Neural progenitor cell (in vitro differentiated cells): ENCODE measurements at places on chromosomes 16 and 17.

DNA sequence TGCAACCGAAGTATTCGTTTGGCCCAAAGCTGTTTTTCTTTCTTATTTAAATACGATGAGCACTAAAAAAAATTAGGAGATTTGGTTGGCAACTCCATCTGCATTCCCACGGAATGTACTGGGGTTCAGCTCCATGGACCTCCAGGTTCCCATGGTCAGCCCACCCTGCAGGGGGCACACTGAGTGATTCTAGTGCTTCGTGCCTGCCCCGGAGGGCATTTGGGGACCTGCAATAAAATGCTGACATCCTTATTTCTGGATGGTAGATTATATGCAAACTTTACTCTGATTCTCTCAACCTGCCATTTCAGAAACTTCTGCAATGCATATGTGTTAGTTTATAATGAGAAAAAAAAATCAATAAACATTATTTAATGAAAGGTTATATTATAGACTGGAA is 339.4 kb downstream of the XYLT1 start:
- no peak for DNase-seq

DNA sequence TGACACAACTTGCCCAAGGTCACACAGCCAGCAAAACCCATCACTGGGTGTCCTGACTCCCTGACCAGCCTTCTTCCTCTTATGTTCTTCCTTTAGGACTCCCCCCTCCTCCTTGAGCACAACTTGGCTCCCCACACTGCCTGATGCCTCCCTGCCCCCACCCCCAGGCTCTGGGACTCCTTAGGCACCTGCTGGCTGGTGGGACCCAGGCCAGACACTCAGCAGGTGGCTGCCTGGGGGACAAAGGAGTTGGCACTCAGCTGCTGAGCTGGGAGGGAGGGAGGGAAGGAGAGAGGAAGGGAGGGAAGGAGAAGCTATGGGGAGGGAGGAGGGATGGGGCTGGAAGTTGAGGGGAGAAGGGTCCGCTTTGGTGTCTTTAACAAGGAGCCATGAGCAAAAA is 8.0 kb downstream of the SEZ6 start:
- no peak for DNase-seq

- no peak for DNase-seq
Measured at GRCh38 chr16:12225806-12226465, 249.4 kb downstream of the SNX29 start.

GRCh38 chr17:82355770-82356427 is 3.1 kb upstream of the TEX19 start:
- no peak for DNase-seq

- DNase-seq, result peak; percentile 75
Measured at GRCh38 chr17:76000016-76000754, 470 bp upstream of the CDK3 start.

DNA sequence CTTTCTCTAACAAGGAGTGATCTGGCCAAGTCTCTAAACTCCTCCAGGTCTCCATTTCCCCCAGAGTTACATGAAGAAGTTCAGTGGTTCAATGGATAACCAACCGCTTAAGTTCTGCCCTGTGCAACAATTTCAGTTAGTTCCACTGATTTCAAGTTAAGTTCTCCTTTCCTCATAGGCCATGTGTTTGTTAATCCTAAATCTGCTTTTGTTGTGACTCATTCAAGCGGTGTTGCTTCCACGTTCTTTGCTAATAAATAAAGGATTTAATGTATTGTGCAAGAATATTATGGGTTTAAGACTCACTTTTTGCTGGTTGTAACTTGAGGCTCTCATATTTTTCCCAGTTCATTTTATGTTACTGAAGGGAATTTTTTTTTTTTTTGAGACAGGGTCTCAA is 36.3 kb downstream of the GNA13 start:
- no peak for DNase-seq

DNA sequence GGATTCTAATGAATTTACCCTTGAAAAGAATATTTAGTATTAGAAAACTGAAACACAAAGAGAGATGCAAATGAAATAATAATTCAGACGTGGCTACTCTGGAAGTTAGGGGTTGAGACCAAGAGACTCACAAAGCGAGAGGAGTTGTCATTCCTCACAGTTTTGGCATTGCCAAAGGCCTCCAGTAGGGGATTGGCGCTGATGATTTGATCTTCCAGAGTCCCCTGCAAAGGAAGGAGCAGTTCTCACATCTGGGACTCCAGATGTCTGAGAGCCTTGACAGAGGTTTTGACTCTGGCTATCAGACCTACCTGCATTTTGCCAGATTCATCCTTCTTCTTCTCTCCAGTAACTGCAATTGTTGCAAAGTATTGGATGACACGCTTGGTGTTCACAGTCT is 6.6 kb downstream of the MYH8 start:
- DNase-seq, result no peak

- DNase-seq, result peak; percentile 26
Measured at GRCh38 chr17:50364715-50365114, 8.3 kb downstream of the MRPL27 start.

GRCh38 chr17:40433551-40434415 is 9.5 kb upstream of the IGFBP4 start:
- DNase-seq, result peak; percentile 72

- DNase-seq, result no peak
Measured at GRCh38 chr16:89318871-89319630, 101.5 kb downstream of the ZNF778 start.

DNA sequence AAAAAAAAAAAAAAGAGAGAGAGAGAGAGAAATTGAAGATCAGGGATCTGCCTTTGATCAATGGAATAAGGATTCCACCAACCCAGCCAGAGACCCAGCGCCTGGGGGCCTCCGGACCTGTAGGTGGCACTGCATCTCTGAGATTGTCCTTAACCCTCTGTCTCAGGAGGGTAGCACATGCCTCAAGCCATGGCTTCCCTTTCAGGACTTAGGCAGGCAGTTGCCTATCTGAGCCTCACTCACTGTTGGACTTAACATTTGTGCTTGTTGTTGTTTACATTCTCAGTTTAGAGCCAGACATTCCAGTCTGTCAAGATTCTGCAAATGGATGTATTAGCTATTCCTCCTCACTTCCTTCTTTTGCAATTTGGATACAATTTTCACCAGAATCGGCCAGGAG is 5.1 kb upstream of the SCNN1B start:
- peak; percentile 16 for DNase-seq

DNA sequence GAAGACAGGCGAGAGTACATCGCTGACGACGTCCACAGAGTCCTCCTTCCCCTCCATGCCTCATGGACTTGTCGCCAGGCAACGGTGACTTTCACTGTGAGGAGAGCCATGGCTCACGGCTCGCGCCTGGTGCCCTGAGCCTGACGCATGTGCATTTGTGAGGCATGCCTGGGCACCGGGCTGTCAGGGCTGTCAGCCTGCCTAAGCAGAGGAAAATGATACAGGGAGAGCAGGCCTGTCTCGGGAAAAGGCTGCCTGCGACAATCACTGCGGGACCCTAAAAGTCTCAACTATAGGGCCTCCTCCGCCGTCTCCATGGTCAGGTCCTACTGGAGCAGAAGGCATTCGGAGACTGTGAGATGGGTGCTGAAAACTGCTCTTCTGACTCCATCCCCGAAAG is 135.5 kb upstream of the WSB1 start:
- no peak for DNase-seq

GRCh38 chr17:76623271-76624146 is 20.0 kb downstream of the ST6GALNAC1 start:
- DNase-seq, result peak; percentile 73

DNA sequence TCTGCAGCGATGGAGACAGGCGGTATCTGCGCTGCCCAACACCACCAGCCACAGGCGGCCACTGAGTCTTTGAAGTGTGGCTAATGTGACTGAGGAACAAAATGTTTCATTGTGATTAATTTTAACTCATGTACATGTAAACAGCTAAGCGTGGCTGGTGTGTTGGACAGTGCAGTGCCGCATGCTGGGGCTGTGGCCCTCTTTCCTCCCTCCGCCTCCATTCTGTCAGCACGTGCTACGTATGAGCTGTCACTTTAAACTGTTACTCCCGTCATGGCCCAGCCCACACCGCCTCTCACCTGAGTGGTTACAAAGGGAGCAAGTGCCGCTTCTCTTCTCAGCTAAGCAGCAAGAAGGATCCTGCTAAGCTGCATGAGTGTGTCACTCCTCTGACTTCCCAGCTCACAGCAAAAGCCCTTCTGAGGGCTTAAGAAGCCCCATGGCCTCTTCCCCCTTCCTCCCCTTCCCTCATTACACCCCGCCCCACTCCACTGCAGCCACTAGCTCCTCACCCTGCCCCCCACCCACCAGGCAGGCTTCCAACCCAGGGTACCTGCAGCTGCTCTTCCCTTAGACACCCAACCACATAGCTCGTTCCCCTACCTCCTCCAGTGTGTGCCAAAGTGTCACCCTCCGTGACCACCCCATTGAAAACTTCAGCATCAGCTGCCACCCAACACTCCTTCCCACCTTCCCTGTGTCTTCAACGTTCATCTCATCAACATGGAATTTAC is 15.0 kb downstream of the HASPIN start:
- peak; percentile 50 for DNase-seq
